ENCODE measurements at places on chromosomes 6 and 20.

GRCh38 chr20:59515013-59515905, 89.1 kb upstream of the PHACTR3 start:
- DNase-seq, result peak; percentile 75

DNA sequence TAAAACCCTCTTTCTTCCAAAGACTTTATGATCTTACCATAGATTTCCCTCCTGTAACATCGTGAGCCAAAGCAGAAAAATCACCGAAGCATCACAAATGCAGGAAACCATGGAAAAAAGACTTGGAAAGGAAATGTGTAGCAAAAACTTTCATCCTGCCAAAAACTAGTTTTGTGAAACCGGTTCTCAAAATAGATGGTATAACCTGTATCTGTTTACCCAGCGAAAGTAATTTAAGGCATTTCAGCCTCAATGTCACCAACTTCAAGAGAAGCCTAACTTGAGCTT, 213.9 kb downstream of the ZNF217 start:
- DNase-seq, result no peak

DNA sequence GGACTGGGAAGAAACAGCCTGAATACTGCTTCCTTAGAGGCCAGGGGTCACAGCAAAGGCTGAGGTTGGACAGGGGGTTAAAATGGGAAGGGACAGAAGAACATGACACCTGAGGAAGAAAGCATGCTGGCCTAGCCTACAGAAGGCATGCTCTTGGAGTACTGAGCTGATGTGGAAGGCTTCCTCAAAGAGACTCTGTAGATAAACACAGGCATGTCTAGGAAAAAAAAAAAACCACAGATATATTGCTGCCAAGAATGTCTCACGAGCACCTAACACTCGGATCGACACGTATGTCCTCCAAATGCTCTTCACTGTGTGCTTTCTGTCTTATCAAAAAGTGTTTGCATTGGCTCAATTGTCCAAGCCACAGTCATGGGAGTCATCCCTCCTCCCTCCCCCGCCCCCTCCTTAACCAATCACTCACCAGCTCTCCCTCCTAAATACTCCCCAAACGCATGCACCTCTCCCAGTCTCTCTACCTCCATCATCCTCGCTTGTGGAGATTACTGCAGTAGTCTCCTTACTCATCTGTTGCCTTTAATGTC, 101.1 kb upstream of the LRFN2 start:
- no peak for DNase-seq

DNA sequence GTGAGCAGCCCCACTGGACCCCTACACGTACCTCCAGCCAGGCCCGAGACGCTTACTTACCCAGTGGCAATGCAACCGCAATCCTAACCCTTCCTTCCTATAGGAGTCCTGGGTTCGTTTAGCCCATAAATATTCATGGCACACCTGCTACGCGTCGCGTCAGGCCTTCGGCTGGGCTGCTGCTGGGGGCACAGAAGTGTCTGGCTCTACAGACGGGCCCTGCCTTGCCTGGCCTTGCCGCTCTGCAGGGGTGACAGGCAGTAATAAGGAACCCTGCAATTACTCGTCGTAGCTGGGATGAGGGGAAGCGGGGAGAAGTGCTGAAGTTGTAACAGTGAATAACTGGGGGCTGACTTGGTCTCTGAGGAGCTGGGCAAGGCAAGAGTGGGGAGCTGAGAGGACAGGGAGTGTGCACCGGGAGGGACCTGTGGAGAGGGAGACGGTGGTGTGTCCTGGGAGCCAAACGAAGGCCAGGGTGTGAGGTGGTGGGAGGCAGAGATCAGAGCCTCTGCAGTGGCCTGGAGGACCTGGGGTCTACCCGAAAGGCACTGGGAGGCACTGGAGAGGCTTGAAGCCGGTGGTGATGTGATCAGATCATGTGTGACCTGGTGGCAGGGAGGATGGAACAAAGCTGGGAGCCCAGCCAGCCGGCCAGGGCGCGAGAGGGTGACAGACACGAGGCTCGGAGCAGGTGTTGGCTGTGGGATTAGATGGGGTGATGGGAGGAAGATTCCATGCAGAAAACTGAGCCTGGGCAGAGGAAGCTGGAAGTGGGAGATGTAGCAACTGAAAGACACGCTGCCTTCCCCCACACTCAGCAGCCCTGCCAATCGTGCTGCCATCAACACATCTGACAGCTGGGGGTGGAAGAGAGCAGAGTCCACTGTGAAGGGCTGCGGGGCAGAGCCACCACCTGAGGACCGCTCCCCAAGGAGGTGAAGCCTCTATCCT, 36.4 kb downstream of the PSMG4 start:
- no peak for DNase-seq

DNA sequence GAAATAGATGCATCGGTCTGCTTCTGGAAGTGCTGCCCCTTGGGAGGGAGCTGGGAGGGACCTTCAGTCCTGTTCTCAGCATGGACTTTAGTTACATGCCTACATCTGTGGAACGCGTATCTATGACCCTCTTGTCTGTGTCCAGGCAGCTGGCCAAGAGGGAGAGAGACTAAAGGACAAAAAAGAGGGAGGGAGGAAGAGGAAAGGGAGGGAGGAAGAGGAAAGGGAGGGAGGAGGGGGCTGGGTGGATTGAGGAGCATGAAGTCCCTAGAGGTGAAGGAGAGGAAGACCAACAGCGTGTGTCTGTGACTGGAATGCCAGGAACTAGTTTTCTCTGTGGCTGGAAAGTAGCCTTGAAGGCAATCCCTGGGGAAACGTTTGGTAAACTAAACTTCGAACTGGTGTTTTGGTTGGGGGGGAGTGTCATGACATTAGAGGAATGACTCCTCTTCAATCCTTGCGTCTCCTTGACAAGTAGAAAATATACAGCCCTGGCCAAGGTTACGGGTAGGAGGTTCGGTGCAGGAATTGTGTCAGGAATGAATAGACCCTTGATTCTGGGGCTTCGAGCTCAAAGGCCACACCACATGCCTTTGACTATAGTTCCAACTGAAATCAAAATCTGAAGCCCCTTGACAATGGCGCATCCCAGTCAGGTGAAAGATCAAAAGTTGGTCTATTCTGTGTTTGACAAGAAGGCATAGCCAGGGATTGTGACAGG, 52.0 kb upstream of the PLEKHG1 start:
- no peak for DNase-seq

DNA sequence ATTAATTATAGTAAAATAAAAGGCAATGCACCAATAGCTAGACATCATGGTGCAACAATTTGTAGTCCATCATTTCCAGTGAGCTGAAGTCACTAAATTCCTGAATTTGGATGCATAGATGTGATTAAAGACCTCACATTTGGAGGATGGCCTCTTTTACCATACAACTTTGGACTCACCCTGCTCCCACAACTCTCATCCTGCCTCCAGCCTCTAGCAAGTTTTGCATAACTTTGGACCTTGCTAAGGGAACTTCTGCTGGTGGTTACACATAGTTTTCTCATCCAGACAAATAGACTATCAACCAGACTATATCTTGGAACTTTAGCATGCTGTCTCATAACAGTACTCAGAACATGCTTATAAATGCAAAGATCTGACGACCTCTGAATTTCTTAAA, 12.8 kb upstream of the ELOVL2 start:
- DNase-seq, result no peak

DNA sequence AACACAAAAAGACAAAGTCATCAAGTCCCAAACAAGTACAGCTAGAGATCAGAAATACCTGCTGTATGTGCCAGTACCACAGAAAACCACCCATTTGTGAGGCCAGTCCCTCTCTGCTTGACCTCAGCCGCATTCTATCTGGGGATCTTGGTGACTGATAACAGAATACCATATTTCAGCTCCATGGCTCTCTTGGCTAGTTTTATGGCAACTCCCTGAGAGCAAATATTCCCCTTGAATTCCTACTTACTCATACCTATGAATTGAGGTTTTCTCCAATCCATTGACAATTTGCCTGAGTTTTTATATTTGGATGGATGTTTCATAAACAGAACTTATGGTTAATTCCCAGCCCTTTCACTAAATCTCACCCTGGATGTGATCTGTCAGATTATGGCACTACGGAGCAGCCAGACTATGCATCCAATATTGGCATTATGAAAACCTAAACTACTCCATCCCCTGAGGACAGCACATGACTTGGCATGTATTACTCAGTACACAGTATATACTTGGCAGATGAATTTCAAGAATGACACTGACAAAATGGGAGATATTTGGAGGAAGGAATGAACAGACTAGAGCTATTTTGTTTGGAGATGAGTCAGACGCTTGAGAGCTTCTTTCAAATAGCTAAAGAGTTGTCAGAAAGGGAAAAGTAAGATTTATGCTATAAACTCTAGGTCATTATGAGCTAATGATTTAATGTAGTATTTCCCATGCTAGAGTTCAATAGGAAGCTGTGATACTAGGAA, 95.7 kb downstream of the PRDM1 start:
- DNase-seq, result no peak
